ENCODE measurements at places on chromosomes 12 and 14.

- DNase-seq = no peak
Measured at GRCh38 chr12:45260104-45260815, 44.4 kb downstream of the ANO6 start.

DNA sequence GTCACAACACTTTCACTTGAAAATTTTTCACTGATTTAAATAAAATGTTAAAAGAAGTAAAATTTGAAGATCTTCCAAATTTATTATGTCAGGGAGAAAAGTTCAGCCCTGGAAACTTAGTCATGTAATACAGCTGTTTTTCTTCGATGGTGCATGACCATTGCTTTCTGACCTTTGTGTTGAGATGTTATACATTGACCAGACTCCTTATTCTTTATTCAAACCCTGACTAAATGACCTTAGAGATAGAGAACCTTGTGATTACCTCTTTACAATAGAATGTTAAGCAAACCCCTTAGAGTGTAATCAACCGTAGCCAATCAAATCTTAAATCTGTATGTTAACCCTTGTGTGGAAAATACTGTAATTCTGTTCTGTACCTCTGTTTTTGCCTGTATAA lies 34.5 kb downstream of the PLCZ1 start:
- DNase-seq = no peak

DNA sequence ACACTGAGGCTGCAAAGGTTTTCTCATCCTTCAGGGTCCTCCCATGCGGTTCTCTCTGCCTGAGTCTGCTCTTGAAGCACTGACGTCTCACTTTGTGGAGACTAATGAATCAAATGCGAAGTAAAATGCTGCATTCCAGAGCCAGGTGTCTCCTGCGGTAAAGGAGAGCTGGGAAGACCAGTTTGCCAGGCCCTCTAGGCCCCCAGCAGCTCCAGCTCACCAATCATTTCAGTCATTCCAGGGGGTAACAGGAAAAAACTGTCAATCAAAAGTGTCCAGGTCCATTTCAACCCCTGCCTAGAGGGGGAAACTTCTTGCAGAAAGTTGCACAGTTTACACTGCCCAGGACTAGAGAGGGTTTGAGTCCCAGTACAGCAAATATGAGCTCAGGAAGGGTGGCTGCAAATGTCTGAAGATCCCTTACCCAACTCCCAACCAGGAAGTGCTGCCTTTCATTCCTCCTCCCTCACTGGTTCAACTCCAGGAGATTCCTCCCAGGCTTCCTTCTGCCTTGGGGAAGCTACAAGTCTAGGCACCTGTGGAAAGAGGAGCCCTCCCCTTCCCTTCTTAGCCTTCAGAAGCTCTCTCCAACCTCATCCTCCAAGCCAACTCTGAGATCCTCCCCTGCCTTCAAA lies 2.7 kb upstream of the NXPH4 start:
- no peak for DNase-seq

DNA sequence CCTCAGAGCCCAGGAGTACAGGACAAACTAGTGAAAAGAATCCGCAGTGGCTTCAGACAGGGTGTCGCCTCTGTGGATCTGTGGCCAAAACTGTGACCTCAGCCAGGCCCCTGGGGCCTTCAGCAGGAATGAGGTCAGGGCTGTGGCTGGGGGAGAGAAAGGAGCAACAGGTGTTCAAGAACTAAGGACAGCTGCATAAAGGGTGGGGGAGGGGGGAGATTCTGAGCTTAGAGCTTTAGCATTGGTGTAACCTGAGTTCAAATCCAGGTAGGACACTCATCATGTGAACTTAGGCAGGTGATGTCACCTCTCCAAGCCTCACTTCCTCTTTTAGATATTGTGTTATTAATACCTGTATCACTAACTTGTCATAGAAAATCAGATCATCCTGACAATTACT lies 40.9 kb upstream of the CORO1C start:
- no peak for DNase-seq

- no peak for DNase-seq
Measured at GRCh38 chr14:40164083-40164482, 731.9 kb upstream of the FBXO33 start.

GRCh38 chr12:86735851-86736250 lies 479.7 kb upstream of the MGAT4C start:
- DNase-seq = no peak

DNA sequence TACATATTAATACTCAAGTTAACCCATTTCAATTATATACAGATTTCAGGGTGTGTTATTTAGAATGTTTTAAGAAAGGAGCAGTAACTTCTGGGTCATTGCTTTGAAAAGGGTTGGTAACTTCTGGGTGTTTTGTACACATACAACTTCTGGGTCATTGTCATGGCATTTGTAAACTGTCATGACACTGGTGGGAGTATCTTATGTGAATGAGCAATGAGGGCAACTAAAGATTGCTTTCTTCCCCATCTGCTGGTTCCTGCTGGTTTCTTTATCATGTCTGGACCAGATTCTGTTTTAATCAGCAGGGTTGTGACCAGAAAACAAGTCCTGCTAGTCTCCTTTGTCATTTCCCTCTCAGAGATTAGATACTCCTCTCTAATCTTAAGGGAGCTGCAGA lies 713.3 kb downstream of the LRFN5 start:
- no peak for DNase-seq

Data from activated naive CD4-positive, alpha-beta T cell treated with anti-CD3 and anti-CD28 coated beads, Interleukin-2, amount 50 U/mL, for 16 hours (primary cell).